K562 (cell line): ENCODE measurements at places on chromosomes 7 and 10.
A peak's percentile ranks its signal among the peaks of the same experiment; 100 is the strongest.

DNA sequence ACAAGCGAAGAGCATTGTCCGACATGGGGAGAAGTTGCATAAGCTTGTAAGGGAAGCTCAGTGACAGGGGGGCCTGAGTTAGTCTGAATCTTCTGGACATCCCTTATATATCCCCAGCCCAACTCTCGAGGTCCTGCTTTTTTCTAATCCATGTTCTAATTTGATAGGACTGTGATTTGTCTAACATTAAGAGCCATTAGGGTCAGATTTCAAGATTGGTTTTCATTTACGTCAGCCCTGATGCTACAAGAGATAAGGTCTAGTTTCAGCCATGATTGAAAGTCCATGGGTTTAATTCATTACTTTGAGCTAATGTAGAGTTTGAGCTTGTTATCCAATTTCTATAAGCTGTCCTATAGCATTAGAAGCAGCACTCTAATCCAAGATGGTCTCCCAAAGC, 20.3 kb downstream of the TLX1 start:
- no peak for DNase-seq

DNA sequence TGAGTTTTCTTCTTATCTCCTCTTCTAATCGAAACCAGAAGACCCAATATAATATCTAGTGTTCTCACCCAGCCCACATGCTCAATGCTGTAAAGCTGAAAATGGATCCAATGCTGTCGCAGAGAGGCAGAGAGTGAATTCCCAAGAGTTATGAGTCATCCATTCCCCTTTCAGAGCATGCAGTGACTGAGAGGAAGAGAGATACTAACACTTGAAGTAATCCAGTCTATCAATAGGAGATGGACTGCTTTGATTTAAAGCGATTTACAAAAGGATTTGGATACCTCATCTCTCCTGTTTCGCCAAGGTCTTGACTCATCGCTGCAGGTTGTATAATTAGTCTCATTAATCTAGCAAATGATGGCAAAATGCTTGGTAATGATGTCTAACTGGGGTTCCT, 41.5 kb upstream of the PRKCQ start:
- DNase-seq: no peak

GRCh38 chr10:130000918-130001317, 36.8 kb upstream of the EBF3 start:
- no peak for DNase-seq

GRCh38 chr10:87775766-87776165, 42.3 kb downstream of the ATAD1 start:
- no peak for DNase-seq

DNA sequence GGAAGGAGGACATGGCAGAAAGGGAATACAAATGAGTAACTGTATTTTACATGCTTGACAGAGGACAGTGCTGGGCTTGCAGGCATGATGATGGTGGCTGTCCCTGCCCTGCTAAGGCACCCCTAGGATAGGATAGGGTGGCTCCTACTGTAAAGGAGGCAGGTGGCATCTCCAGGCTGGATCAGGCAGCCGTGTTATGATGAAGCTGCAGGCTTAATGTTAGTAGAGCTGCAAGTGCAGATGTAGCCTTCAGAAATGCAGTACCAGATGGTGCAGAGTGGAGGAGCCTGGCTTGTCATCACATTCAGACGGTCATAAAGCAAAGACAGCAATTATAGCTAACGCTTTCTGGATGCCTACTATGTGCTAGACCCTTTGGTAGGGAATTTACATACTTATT, 287.9 kb upstream of the PODXL start:
- no peak for DNase-seq

GRCh38 chr10:17206210-17206709, 4.8 kb upstream of the TRDMT1 start:
- DNase-seq: no peak

GRCh38 chr7:111324228-111324627, 233.3 kb downstream of the LRRN3 start:
- no peak for DNase-seq

- DNase-seq: no peak
These were observed 26.0 kb upstream of the PRLHR start for GRCh38 chr10:118621304-118621942.

GRCh38 chr7:128247640-128248194, 6.6 kb downstream of the LEP start:
- peak; percentile 68 for DNase-seq

DNA sequence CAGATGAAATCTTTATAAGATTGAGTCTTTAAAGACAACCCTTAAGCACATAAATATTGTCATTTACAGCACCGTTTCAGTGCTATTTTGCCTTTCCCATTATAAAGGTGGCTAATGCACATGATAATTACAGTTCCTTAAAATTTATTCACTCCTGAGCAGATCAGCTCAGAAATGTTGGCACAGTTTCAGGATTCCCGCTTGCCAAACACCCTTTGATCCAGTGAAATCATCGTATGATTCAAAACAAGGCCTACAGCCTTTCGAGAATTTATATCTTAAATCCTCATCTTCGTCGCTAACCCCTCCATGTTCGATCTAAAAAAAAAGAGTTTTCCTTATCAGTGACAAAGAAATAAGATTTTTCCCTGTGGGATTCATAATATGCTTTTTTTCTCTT, 14.1 kb upstream of the SOSTDC1 start:
- DNase-seq: no peak

- no peak for DNase-seq
These were observed 44.6 kb downstream of the NUP205 start for GRCh38 chr7:135602304-135602703.

- peak; percentile 49 for DNase-seq
These were observed 7.0 kb upstream of the PDCD4 start for GRCh38 chr10:110864662-110865140.

- no peak for DNase-seq
These were observed 9.2 kb downstream of the PLAU start for GRCh38 chr10:73920089-73920488.

DNA sequence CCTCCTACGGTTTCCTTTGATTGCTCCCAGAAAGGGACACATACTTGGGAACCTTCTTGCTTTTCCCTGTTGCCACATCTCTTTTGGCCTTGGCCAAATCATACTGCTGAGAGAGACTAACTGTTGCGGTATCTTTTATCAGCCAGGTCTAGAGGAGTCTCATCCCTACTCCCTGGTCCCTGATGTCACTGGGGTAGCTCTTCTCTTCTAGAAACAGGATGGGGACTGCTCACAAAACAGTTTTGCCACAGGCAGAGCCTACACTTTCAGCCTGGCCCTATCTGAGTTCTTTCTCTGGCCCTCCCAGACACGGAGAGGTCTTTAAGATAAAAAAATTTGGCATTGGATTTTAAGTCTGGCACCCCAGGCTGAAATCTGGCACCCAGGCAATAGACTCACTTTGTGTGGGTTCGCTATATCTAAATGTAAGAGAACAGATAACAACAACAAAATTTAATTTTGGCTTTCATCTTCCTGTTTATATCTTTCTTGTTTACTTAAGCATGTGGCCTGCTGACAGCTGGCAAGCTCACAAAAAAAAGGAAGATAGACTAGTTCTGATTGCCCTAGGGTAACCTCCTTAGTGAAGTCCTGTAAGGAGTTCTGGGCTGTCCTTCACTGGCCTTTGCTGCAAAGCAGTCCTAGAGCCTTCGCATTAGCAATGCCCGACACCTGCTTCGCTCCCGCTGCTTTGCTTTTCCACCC, 228.3 kb upstream of the NPVF start:
- DNase-seq: no peak

GRCh38 chr10:61021926-61022325, 77.9 kb upstream of the RHOBTB1 start:
- no peak for DNase-seq

- no peak for DNase-seq
These were observed 62.4 kb upstream of the DOCK1 start for GRCh38 chr10:126842836-126843235.

DNA sequence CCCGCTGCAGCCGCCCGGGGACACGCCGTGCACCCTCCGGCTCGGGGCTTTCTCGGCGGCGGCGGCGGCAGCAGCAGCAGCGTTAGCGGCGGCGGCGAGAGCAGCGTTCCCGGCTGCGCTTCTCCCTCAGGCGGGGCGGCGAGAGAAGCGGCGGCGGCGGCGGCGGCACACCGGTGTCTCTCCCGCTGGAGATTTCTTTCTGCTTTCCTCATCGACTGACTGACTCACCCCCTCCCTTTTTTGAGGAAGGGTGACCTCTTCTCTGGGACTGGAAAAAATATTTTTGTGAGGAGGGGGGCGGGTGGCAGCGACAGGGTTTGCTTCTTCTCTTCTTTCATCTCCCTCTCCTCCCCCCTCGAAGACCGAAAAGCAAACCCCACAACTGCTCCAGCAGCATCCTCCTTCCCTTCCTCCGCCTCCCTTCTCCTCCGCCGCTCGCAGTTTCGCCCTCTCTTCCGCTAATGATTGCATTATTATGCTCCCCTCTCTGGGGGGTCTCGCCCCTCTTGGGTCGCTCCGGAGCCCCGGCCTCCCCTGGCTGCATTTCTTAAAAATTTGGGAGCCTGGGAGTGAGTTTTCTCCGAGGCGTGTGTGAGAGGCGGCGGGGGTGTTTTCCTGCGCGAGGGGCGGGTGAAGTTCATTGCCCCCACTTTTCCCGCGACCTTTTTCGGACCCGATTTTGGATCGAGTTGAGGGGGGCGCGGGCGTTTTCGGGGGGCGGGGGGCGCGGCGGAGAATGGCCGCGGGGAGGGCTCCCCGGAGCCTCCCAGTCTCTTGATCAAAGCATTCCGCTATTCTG, 411 bp downstream of the AUTS2 start:
- DNase-seq: no peak

- no peak for DNase-seq
These were observed at the start of gene DGKI for GRCh38 chr7:137846827-137847567. Gene DGKI (minus strand): TSS chr7:137846974.

GRCh38 chr7:49791088-49791741, 17.8 kb downstream of the VWC2 start:
- DNase-seq: peak; percentile 7

DNA sequence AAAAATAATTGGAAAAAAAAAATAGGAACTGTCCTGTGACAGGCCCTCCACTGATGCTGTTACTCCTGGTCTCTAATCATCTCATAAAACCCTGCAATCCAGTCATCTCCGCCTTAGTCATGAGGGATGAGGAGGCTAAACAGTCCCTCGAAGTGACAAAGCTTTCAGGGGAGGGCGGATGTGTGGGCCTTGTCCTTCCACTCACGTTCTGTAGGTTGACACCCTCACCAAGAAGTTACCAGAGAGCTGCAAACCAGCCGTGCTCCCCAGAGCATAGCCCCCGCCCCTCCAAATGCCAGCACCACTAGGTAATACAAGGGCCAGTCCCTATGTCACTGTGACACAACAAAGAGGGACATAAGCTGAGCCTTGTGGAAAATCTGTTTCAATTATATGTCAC, 11.9 kb downstream of the COBL start:
- DNase-seq: no peak

DNA sequence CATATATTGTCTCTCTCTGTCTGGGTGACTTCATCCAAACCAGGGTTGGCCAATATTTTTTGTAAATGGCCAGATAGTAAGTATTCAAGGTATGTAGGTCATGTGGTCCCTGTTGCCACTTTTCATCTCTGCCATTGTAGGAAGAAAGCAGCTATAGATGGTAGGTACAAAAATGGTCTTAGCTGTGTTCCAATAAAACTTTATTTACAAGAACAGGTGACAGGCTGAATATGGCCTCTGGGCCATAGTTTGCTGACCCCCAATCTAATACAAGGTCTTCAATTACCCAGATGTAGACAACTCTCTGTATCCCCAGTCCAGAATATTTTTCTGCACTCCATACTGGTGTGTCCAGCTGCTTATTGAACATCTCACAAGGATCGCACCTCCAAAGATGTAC, 166.2 kb upstream of the FZD8 start:
- DNase-seq: no peak
